ENCODE measurements at places on chromosomes 5 and 9. TPM values are rescaled to one million over a fixed set of nuclear protein-coding genes. Genes with fewer than 3 reads are reported as not detected.

The NPDC1 gene
- total RNA-seq: 10.5 TPM

The SPINK13 gene
- not detected for total RNA-seq

The GMCL2 gene
- total RNA-seq: not detected

The LTC4S gene
- 0.38 TPM for total RNA-seq

The MEF2C gene
- 0.26 TPM for total RNA-seq

The OCLN gene
- 109 TPM for total RNA-seq

The SLC25A2 gene
- not detected for total RNA-seq

The IQGAP2 gene
- not detected for total RNA-seq

The CCNO gene
- total RNA-seq: 1.8 TPM

The ZBED3 gene
- 0.53 TPM for total RNA-seq

The LIX1 gene
- total RNA-seq: not detected
